T-helper 17 cell (primary cell): ENCODE measurements at places on chromosomes 2 and 18. TPM values are rescaled to one million over a fixed set of nuclear protein-coding genes. Genes with fewer than 3 reads are reported as not detected.

GRCh38 chr2:2793925-2794560 is 463.0 kb upstream of the MYT1L start:
- H3K36me3 ChIP-seq, result no peaks in the 10 kb centered on the region
- no peak overlapping the region for H3K27ac ChIP-seq
- DNase-seq, result no peak
- peaks cover 2% of the 10 kb centered on the region for H3K4me1 ChIP-seq
- no peak overlapping the region for H3K4me3 ChIP-seq

Gene C1GALT1C1L
- total RNA-seq, result not detected

DNA sequence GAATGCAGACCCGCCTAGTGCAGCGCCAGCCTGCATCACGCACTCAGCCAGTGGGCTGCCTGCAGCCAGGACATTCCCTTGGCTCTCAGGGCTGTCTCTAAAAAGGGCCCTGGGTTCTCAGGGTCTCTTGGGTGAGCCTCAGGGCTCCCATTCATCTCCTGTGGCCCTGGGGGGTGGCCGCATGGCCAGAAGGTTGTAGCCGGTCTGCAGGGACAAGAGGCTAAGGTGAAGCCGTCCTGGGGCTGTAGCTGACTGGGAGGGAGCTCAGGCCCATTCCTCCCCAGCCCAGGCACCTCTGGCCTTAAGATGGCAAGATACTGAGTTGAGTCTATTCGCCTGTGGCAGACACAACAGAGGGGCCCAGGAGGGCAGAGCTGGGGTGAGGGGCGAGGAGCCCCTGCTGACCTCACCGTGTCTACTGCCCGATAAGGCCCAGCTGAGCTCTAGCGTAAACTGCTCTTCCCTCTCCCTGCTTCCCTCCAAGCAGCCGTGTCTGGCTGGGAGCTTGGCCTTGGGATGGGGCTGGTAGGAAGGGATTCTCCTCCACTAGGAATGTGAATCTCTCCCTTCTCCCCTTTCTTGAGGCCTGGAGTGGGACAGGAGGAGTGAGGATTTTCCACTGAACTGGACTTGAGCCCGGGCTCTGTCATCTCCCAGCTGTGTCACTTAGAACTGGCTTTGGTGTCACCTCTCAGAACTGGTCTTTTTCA is 37.9 kb downstream of the INHBB start:
- no peak overlapping the region for H3K27ac ChIP-seq
- no peaks in the 10 kb centered on the region for H3K36me3 ChIP-seq
- no peak overlapping the region for H3K4me3 ChIP-seq
- no peak for DNase-seq

DNA sequence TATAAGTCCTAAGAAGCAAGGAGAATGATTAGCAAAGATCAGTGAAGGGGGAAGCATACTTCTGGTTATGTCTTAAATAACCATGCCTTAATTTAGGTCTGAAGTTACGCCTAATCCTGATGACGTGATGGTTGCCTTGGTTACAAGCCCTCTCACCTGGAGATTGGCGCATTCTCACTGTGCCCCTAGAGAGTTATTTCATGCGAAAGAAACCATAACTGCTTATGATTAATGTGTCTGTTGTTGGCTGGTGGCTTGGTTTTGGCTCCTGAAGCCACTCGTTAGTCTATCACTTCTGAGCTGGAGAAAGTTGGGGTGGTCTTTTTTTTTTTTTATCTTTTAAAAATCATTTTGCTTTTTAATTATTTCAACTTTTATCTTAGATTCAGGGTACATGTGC is 47.0 kb downstream of the TNFRSF11A start:
- H3K4me3 ChIP-seq, result no peak overlapping the region
- H3K4me1 ChIP-seq, result peaks cover 2% of the 10 kb centered on the region
- H3K27ac ChIP-seq, result no peak overlapping the region
- no peaks in the 10 kb centered on the region for H3K36me3 ChIP-seq

- no peak overlapping the region for H3K27ac ChIP-seq
- no peak overlapping the region for H3K4me3 ChIP-seq
- H3K4me1 ChIP-seq, result no peaks in the 10 kb centered on the region
Observed at GRCh38 chr2:225573603-225574002, 174.1 kb downstream of the NYAP2 start.

GRCh38 chr2:9753665-9754531 is 89.4 kb upstream of the TAF1B start:
- H3K27ac ChIP-seq, result peak overlapping the region; percentile 98
- H3K4me3 ChIP-seq, result peak overlapping the region; percentile 97
- H3K4me1 ChIP-seq, result peaks cover 50% of the 10 kb centered on the region
- no peaks in the 10 kb centered on the region for H3K27me3 ChIP-seq

GRCh38 chr18:73414069-73414468 is 546.3 kb upstream of the NETO1 start:
- no peak overlapping the region for H3K27ac ChIP-seq
- no peaks in the 10 kb centered on the region for H3K27me3 ChIP-seq
- no peak overlapping the region for H3K4me3 ChIP-seq
- no peaks in the 10 kb centered on the region for H3K36me3 ChIP-seq
- DNase-seq, result no peak

DNA sequence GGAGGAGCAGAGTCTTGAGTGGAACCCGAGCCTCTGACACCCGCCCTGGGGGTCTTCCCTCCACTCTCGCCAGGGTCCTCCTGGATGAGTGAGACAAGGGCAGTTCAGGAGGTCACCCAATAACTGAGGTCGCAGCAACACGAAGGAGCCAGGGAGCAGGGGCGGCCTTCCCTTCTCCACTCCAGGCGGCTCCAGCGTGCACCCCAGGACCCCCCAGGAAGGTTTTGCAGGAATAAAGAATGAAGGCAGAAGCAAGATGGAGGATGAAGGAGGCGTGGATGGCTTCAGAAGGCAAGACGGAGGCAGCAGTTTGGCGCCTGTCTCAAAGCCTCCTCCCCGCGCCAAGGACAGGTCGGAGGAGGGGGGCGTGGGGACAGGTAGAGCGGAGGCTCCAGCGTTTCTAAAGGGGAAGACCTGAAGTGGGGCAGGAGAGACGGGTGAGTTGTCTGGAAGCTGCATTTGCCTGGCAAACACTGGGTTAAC is 579 bp upstream of the ITM2C start:
- peaks cover 35% of the 10 kb centered on the region for H3K4me1 ChIP-seq
- peaks cover 3% of the 10 kb centered on the region for H3K36me3 ChIP-seq
- peaks cover 9% of the 10 kb centered on the region for H3K27me3 ChIP-seq
- peak overlapping the region; percentile 96 for H3K4me3 ChIP-seq
- H3K27ac ChIP-seq, result peak overlapping the region; percentile 91
- no peak for DNase-seq

Gene SETBP1
- 0.83 TPM for total RNA-seq

DNA sequence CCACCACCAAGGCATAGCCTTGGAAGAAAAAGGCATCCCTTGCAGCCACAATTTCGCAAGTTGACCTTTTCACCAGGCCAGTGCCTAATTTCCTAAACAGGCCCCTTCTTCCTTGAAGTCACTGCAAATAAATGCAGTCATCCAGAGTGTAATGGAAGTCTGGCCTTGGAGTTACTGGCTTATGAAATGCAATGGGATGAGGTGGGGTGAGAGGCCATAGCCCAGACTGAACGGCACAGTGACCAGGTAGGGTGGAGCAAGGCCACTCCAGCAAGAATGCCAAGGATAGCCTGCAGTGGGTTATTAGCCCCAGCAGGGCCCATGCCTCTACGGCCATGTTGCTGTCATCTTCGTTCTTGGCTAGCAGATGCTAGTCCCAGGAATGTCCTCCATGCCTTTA is 68.4 kb downstream of the BCL11A start:
- no peaks in the 10 kb centered on the region for H3K36me3 ChIP-seq
- DNase-seq, result no peak
- no peak overlapping the region for H3K4me3 ChIP-seq

DNA sequence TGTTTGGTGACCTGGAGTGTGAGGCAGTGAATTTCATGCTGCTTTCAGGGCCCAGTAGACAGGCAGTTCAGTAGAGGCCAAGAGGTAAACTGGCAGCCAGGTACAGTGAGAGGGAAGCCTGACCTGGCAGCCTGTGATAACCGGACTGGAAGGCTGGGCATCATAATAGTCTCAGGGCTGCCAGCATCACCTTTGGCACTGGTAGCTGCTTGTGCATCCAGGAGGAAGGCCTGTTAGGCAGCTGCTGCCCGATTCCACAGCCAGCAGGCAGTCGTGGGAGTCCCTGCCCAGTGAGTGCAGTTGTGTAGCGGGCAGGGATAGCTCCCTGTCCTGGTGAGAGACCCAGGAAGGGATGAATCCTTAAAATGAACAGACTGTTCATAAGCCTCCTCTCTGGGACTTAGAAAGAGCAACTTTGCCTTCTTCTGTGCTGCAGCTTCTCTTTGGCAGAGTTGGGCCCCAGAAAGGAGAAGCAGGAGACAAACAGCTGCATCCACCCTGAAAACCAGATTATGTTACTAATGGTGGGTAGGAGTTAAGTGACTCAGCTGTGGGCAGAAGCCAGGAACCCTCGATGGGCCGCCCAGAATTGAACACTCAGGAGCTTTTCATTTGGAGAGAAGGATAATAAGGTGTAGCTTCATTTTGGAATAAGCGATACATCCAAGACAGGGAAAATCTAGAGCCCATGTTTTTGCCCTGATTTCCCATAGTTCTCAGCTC is 8.1 kb upstream of the GPBAR1 start:
- no peaks in the 10 kb centered on the region for H3K27me3 ChIP-seq
- peaks cover 15% of the 10 kb centered on the region for H3K4me1 ChIP-seq
- no peak overlapping the region for H3K4me3 ChIP-seq
- H3K36me3 ChIP-seq, result peaks cover 2% of the 10 kb centered on the region
- H3K27ac ChIP-seq, result peak overlapping the region; percentile 72

DNA sequence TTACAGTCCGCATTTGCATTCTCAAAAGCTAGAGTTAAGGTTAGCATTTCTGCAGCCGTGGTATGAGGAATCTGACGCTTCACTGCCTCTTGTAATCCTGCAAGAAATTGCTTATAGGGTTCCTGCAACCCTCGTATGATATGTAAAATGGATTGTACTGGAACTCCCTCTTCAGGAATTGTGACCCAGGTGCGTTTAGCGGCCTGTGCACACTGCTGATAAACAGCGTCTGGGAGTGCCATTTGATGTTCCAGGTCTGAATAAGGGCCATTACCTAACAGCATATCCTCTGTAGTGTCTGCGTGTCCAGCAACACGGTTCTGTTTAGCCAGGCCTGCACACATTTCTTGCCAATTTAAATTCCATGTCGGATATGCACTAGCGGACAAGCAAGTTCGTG is 42.5 kb downstream of the CXCR4 start:
- H3K4me3 ChIP-seq, result no peak overlapping the region
- H3K27me3 ChIP-seq, result no peaks in the 10 kb centered on the region
- peaks cover 3% of the 10 kb centered on the region for H3K4me1 ChIP-seq
- peaks cover 2% of the 10 kb centered on the region for H3K36me3 ChIP-seq
